ENCODE measurements at places on chromosomes 2 and 18.

DNA sequence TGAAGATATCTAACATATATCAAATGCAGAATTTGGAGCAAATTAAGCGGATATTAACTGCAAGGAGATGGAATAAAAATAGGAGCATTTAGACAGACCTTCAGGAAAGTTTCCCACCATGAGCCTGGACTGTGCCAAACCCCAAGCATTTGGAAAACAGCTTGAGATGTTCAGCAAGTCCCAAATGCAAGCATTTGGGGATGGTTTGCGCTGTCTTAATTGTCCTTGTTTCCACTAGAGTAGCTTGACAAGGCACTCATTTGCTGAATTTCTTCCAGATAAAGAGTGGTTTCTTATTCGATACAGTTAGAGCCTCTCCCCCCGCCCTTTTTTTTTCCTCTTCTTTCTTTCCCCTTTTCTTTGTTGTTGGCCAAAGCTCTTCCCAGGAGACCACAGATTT is 77.1 kb upstream of the CDC42EP3 start:
- no peak for DNase-seq

- DNase-seq, result no peak
Measured at GRCh38 chr2:205889114-205889513, 196.9 kb downstream of the INO80D start.

GRCh38 chr2:157874348-157874747 is 1.8 kb downstream of the ACVR1 start:
- no peak for DNase-seq

DNA sequence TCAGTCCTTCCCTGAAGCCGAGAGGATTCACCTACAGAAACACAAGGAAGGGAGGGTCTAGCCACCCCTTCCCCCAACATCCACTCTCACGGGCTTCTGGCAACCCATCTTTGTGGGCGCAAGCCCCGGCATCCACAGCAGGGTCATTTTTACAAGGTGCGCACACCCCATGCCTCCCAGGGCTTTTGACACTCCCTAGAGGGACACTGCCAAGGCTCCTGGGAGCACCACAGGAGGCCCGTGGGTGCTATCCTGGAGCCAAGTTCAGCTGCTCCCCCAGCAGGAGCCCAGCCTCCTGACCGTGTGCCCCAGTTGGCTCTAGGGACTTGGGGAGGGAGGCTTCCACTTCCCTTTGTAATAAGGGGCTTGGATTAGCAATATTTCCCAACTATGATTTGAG is 251.6 kb downstream of the TNS1 start:
- no peak for DNase-seq

DNA sequence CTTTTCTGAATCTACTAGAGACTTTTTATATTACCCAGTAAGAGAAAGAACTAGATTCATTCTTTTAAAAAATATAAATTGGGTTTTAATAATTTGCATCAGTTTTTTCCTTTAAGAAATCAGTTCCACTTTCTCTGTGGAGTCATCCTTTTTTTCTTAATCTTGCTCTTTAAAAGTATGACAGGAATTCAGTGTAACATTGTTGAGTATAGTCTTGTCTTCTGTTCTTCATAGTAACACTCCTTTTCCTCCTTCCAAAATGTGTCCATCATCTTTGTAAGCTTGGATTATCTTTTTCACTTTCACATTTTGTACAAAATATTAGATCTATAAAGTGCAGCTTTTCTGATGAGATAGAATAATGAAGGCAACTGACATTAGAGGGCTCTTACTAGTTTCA is 135.4 kb downstream of the HAUS1 start:
- no peak for DNase-seq

DNA sequence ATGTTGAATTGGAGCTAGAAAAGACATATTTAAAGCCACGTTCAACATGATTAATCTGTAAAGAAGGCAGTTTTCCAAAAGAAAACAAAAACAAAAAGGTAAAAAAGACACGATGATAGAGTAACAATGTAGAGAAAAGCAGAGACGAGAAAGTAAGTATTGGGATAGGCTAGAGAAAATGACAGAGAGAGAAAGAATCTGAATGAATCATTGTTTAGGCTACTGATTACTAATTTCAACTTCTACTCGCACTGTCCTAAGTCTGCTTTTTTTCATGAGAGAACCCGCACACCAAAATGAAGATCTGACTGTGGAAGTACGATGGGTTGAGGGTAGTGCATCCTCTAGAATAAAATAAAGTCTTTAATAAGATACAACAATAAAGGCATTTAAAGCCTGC is 1599.2 kb upstream of the TMEFF2 start:
- no peak for DNase-seq

DNA sequence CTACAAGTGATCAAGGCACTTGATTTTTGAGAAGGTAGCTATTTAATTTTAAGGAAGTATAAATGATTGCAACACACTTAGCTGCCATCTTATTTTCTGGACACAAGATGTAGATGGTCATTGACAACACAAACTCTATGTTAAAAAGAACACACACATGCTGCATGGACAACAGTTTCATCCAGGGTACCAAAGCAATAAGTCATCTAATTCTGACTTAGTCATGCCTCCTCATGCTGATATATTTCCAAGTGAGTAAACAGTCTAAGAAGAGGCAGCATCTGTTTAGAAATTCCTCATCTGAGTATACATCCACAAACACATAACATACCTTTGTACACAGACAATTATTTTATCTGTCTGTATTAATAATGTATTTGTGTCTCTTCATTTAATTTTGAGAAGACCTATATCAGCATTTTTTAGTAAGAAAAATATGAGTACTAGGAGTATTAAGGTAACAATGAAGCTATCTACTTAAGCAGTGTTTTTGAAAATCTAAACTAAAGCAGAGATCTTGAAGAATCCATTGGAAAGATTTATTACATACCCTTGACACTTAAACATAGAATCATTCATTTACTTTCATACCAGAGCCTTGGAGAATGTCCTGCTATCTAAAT is 84.9 kb downstream of the SCN1A start:
- no peak for DNase-seq

- no peak for DNase-seq
Measured at GRCh38 chr18:13646633-13647032, 79.7 kb downstream of the FAM210A start.

- DNase-seq, result no peak
Measured at GRCh38 chr18:59961070-59961469, 61.3 kb downstream of the PMAIP1 start.

GRCh38 chr18:10771053-10771709 is 245.4 kb downstream of the NAPG start:
- DNase-seq, result no peak

DNA sequence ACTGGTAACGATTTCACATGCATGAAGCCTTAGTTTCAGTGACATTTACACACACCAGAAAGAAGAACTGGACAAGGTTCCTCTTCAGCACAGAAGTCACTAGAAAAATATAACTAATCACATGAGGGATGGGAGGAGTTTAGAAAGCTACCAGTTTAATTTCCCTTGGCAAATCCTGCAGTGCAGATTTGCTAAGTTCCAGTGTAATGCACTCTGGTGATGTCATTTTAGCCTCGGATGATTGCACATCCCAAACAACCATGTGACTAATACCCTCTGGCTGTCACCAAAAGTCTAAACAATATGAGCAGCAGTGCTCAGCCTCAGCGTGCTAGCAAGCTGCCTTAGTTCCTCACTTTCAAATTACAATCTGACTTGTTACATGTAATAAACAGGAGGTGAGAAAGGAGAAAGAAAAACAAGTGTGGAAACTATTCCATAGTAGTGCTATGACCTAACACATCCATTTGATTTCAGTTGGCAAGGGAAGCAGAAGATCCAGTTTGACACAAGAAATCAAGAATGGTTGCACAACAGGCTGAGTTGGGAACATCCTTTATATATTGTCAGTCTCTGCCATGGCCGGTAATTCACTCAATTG is 35.3 kb upstream of the PPP1CB start:
- DNase-seq, result peak; percentile 52

DNA sequence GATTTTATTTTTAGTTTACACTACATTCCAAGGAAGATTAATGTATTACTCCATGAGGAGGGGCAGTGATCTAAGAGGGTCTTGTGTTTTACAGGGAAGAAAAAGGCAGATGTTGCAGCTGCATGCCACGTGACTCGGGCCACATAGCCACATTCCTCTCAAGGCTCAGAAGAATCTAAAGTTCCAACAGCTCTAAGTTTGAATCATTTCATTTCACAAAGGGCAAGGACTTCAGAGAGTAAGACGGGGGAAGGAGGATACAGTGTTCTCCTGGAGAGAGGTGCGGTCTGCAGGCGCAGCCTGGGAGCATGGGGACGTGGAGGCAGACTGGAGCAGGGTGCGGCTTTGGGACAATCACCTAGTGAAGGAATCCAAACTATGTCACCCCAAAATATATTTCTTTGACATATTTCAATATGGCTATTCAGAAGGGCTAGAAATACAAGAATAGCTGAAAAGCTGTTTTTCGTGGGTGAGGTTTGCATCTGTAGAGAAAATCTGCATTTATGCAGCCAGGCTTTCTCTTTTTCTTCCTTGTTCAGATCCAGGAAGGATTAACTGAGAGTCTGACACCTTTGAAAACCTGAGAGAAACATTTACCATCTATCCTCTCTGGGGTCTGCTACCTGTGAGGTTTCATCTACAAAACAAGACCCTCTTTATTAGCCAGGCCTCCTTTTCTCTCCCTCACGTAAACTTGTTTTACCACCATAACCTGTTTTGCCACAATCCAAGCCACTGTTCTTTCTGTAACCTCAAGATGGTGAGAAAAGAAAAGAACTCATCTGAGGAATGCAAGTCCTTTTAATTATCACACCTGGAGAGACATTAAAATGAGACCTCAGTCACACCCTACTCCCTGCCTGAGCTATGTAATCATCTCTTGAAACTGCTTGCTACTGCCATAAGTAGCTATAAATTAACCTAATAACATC is 165.1 kb upstream of the NDUFV2 start:
- DNase-seq, result no peak

All from thoracic aorta (tissue), 2 donors.